ENCODE measurements at places on chromosomes 11 and 22.

DNA sequence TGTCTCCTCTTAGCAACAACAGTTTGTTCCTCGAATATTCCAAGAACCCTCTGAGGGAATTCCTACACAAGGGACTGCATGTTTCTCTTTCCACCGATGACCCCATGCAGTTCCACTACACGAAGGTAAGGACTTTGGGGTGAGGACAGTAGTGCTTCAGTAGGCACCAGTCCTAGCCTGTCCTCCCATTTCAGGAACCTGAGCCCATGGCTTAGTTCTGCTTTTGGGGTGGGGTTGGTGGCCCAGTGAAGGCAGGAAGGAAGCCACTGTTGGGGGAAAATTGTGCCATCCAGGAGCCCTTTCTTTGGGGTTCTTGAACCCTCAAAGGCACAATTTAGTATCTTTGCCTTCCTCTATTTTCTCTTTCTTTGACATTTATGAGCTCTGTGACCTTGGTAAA is 38.2 kb downstream of the RNF141 start:
- DNase-seq = no peak

- DNase-seq = no peak
Measured at GRCh38 chr22:17833489-17833888, 59.2 kb upstream of the BID start.

GRCh38 chr11:35239471-35240075 is 100.6 kb downstream of the CD44 start:
- no peak for DNase-seq

GRCh38 chr22:31075961-31076360 is 5.2 kb upstream of the SMTN start:
- DNase-seq = no peak

GRCh38 chr22:43437871-43438475 is 26.2 kb downstream of the MPPED1 start:
- DNase-seq = no peak

- no peak for DNase-seq
Measured at GRCh38 chr11:10308201-10308954, 3.5 kb downstream of the ADM start.

- no peak for DNase-seq
Measured at GRCh38 chr22:47954107-47954506, 1191.7 kb downstream of the TBC1D22A start.

- no peak for DNase-seq
Measured at GRCh38 chr11:64864473-64865285, 13.7 kb downstream of the EHD1 start.

Data from stimulated activated CD8-positive, alpha-beta memory T cell treated with anti-CD3 and anti-CD28 coated beads, Interleukin-4, amount 100 ng/mL, for 1 hour (primary cell).